ENCODE measurements at places on chromosomes 2 and 18. TPM values are rescaled to one million over a fixed set of nuclear protein-coding genes. Genes with fewer than 3 reads are reported as not detected.

The FOXD4L1 gene
- not detected for total RNA-seq

The COL3A1 gene
- 2,539 TPM for total RNA-seq

The KATNAL2 gene
- 1.4 TPM for total RNA-seq

The HOXD4 gene
- total RNA-seq = 0.18 TPM

The FSHR gene
- total RNA-seq = not detected

The GPBAR1 gene
- total RNA-seq = 0.53 TPM

The FAM117B gene
- total RNA-seq = 7.8 TPM

The PER2 gene
- 4.0 TPM for total RNA-seq

The PAIP2B gene
- total RNA-seq = 0.86 TPM

The ANKRD62 gene
- not detected for total RNA-seq

The NAT8 gene
- total RNA-seq = not detected

The SP5 gene
- total RNA-seq = not detected

The BCS1L gene
- total RNA-seq = 43.8 TPM

The RTN4 gene
- total RNA-seq = 511 TPM

The MEP1B gene
- not detected for total RNA-seq

The ALK gene
- not detected for total RNA-seq

The KCTD1 gene
- total RNA-seq = 15.0 TPM

The ERFE gene
- total RNA-seq = 0.58 TPM

The PRKAG3 gene
- total RNA-seq = not detected

The FBXO36 gene
- 3.7 TPM for total RNA-seq

The WNT10A gene
- total RNA-seq = not detected

The TRIM54 gene
- total RNA-seq = not detected

The NXPH2 gene
- not detected for total RNA-seq

The DCDC2C gene
- total RNA-seq = not detected

The SLC4A3 gene
- 5.7 TPM for total RNA-seq

The CROCC2 gene
- total RNA-seq = 0.35 TPM

The TBR1 gene
- not detected for total RNA-seq
